ENCODE measurements at places on chromosomes 2 and 18.
A peak's percentile ranks its signal among the peaks of the same experiment; 100 is the strongest.

DNA sequence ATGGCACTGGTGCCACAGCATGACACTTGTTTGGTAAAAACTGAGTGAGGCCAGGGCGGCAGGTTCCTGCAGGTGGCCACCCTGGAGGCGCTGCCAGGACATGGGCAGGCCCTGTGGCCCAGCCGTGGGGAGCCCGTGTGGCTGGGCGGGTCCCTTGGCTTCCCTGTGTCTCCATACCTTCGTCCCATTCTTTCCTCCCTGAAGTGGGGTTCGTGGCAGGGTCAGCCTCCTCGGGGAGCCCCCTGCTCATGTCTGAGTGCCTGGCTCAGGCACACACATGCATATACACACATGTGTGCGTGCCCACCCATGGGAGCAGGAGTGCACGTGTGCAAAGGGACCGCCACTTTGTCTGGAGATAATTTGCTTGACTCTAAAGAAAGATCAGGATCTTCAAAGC is 86.5 kb upstream of the HDAC4 start:
- DNase-seq, result no peak

DNA sequence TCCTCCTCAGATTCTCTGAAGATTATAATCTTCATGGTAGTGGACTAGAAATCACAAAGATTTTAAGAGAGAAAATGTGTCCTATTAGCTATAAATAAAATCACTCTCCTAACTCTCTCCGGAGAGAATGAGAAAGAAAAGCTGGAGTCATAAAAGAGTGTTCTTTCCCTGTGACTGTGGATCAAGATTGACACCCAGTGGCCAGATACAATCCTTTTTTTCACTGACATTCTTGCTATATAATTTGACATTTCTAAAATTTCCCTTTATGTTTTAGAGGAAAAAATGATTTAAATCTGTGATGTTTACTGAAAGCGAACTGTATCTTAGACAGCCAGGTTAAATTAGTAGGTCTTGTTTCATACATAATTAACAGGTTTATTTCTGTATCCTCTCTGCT is 35.4 kb upstream of the LRP2 start:
- DNase-seq, result no peak

DNA sequence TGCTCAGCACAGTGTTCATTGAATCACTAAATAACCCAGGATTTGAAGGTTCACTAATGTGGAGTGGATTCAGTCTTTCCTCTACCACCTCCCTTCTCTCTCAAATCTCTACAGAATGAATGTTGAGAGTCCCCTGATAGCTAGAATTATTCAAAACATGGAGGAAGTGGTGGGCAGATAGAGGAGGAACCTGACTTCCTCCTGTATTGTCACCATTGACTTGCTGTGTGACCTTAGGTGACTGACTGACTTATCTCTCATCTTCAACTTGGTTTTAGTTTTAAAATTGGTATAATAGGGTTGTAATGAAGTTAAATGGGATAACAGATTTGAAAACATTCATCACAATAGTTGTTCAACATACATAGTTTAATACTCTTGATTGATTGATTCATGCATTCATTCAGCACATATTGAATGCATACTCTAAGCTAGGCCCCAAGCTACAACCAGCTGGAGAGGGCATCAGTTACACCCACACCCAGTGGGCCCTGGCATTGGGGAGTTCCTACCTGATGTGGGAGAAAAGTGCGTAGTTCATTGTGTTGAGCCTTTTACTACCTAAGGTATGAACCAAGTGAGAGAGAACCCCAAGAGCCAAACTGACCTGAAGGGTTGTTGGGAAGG is 96.0 kb downstream of the WDR7 start:
- DNase-seq, result no peak

DNA sequence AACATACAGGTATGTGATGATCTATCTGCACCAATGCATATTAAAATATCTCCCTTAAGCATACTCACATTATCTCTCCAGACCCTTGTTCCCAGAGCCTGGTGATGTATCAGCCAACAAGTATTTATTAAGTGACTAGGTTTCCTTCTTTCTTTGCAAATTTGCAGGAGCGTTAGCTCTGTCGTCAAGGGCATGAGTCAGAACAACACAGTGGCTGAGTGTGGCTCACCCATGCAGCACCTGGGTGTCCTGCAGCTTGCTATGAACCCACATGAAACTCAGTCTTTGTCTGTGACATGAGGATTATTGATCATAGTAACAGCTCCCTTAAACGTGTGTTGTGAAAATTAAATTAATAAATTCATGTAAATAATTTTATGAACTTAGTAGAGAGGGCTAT is 96.6 kb downstream of the PIEZO2 start:
- DNase-seq, result no peak

- DNase-seq, result no peak
Observed at GRCh38 chr2:65353046-65353445, 79.4 kb downstream of the SPRED2 start.

DNA sequence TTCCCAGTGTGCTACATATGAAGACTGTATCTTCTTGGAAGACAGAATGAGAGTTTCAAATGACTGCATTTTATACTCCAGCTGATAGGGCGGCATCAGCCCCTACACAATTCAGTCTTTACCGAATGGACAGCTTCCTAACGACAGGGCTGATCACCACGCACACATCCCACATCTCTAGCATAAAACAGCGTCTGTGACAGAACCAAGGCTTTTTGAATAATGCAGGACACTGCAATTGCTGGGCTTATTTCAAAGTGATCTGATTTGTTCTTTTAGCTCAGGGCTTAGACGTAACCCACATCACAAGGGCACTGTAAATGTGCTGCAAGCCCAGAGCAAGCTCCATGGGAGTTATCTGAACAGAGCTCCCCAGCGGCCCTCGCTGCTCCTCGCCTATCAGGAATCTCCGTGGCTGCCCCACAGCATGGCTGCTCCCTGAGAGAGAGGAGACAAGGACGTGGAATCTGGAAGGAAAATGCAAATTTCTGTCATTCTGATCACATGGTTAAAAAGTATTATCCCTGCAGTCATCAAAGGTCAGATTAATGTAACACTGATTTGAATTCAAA is 158.5 kb upstream of the ALKAL2 start:
- DNase-seq, result no peak

DNA sequence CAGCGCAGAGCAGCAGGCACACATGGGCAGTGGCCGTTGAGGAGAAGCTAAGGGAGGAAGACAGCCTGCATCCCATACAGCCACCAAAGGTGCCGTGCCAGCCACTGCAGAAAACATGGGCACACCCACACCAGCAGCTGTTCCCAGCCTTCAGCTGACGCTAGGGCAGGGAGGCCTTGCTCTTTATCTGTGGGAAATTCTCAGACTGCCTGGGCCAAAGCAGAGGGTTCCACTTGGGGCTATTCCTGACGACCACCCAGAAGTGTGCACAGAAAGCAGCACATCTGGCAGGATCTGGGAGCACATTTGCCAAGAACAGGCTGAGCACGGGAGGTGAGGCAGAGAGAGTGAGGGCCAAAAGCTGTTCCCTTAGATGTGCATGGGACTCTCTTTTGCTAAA is 101.3 kb upstream of the SOX11 start:
- no peak for DNase-seq

GRCh38 chr2:240565333-240566202 is 2.7 kb upstream of the RNPEPL1 start:
- DNase-seq, result no peak

- no peak for DNase-seq
Observed at GRCh38 chr2:24816884-24817283, 23.7 kb downstream of the CENPO start.

- no peak for DNase-seq
Observed at GRCh38 chr2:105287692-105288091, 41.8 kb downstream of the TGFBRAP1 start.

- no peak for DNase-seq
Observed at GRCh38 chr2:10526281-10527000, 78.3 kb upstream of the ODC1 start.

DNA sequence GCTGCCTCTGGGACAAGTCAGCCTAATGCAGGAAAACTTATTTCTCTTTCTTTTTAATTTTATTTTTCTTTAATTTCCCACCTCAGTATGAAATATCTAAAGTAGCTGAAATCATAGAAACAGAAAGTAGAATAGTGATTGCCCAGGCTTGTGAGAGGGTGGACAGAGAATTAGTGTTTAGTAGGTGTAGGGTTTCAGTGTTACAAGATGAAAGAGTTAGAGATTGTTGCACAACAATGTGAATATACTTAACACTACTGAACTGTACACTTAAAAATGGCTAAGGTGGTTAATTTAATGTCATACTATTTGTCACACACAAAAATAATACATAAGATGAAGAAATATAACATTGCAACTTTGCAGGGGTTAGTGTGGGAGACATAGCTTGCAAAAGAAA is 80.8 kb downstream of the NAT8 start:
- no peak for DNase-seq

DNA sequence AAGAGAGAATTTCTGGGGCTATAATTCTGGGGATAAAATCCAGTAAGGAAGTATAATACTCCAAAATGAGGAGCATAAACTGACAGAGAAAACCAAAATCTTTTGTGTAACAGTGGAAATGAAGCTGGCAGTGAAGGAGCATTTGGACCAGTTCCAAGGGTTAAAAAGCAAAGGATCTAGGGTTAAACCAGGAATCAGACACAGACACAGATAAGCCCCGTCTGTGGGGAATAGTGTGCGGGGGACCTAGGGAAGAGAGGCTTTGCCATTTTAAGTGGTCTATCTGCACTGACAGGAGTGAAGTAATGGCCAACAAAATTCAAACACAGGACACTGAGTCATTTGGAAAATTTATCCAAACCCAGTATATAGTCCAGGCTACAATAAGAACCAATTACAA is 23.4 kb downstream of the SAP130 start:
- DNase-seq, result no peak

GRCh38 chr2:160565099-160565845 is 71.7 kb upstream of the RBMS1 start:
- no peak for DNase-seq

GRCh38 chr2:235446082-235446481 is 47.8 kb upstream of the AGAP1 start:
- no peak for DNase-seq

DNA sequence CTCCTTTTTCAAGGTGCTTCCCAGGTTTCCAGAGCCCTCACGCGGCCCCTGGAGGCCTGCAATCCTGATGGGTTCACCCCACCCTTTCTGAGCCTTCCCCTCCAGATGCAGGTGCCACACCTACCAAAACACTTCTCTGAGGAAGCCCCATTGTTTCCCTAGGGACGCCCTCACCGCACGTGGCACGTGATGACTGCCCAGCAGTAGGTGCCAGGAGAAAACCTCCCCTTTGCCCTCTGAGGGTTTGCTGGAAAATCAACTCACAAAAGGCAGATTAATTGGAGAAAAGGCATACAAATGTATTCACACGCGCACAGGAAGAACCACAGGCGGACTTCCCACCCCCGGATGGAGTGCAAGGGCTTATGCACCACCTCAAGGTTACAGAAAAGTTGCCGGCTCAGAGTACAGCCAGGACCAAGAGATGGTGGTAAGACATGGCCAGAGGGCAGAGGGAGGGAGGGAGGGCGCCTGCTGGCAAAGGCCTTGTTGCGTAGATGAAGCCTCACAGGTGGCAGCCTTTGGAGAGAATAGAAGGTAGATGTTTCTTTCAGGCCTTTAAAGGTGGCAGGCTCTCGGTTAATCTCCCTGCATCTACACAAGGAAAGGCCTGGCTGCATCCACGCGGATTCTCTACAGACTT is 269.4 kb upstream of the RAB6C start:
- no peak for DNase-seq

GRCh38 chr18:9643549-9643948 is 29.2 kb upstream of the PPP4R1 start:
- peak; percentile 91 for DNase-seq

DNA sequence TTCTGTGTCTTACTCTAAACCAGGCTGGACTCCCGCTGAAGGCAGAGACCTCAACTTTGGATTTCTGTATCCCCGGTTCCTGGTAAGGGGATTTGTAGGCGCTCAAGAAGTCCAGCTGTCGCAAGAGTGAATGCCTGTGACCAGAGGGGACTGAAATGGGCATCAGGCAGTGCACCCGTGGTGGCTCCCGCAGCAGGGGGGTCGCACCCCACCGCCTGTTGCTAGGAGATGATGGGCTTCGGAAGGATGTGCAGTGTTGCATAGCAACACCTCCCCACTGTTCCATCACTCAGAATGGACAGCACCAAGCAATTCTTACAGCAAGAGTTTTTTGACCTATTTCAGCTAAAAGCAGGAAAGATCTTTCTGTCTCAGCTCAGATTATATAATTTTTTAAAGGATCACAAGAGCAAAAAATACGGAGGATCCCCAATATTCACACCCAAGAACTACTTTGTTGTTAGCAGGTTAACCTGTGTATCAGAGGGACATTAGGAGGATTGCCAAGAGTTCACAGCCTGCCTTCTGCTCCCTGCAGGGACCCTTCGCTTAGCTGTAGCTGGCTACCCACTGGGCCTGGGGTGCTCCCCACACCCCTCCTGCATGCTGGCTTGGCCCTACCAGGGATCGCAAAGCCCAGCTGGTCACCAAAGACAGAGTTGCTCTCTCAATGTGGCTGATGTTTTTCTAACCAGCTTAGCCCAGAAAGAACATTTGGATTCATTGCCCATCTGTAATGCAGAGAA is 63.8 kb downstream of the SOWAHC start:
- no peak for DNase-seq

DNA sequence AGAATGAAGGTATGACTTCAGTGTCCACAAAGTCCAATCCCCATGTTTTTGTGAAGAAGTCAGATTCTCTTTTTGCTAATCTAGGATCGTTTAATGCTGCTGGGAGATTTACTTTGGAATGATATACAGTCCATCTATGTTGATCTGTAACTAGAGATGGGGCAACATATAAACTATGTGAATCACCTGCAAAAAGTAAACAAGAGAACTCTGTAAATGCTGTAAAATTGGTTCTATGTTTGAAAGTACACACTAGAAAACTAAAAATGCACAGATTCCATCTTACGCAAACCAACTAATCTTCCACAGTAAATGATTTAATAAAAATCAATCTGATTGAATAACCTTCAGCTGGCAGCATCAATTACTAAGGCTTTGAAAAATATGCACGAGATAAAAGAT is 37.5 kb downstream of the VPS54 start:
- DNase-seq, result no peak

DNA sequence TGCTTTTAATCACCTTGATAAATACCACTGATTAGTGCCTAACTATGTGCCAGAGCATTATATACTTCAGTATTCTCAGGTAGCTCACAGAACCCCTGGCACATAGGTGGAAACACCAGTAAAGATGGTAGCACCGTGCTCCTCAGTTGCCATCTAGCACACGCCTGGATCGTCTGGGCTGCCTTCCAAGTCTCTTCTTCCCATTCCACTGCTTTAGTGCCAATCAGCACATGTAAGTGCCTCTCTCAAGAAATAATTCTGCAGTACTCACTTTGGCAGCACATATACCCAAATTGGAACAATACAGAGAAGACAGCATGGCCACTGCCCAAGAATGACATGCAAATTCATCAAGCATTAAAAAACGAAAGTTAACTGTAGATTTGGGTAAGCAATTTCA is 13.0 kb downstream of the POLR2D start:
- DNase-seq, result no peak

DNA sequence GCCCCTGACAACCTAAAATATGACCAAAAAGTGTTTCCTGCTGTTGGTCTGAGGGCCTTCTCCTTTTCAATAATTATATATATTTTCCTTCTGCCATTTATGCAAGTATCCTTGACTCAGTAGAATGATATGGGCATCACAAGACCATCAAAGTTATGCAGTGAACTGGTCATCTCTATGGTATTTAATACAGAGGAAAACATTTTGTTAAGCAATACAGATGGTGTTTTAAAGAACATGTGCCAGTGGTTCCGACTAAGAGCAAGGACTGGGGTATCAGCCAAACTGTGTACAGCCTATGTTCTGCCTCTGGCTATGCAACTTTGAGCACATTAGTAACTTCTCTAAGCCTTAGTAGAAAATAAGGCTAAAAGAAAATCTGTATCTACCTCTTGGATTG is 179.0 kb downstream of the TRABD2A start:
- peak; percentile 70 for DNase-seq

- DNase-seq, result no peak
Observed at GRCh38 chr2:55419233-55419678, 400 bp downstream of the CCDC88A start.
